NCI-H748 treated with DMSO at 0.1 percent for 48 hours (cell line): ENCODE measurements at places on chromosomes 3 and 15.

DNA sequence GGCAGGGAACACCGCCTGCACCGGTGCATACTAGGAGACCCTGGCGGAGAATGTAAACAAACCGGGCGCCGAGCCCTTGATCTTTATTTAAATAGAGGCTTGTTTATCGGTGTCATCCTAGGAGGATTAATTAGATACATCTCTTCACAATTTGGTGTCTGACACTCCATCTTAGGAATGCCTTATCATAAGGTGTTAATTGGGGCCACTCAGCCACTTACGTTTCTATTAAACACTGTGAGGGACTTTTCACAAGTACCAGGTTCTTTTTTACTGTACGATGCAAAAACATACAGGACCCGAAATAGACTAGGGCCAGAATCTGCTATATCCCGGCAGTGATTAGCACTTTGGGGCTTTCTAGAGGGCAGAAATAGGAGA lies 8.0 kb downstream of the EOMES start:
- DNase-seq: no peak

DNA sequence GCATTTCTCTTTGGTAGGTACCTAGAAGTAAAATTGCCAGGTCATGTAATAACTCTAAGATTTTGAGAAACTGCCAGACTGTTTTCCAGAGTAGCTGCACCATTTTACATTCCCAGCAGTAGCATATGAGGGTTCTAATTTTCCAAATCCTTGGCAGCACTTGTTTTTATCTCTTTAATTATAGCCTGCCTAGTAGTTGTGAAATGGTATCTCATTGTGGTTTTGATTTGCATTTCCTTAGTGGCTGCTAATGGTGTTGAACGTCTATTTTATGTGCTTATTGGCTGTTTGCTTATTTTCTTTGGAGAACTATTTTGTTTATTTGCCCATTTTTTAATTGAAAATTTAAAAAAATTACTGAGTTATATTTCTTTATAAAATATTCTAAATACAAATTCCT lies 117.9 kb downstream of the TCF12 start:
- DNase-seq: no peak

- no peak for DNase-seq
Measured at GRCh38 chr3:13329746-13330145, 90.4 kb downstream of the NUP210 start.

- DNase-seq: no peak
Measured at GRCh38 chr15:82624008-82624407, 23.2 kb downstream of the CPEB1 start.

GRCh38 chr3:175267561-175267960 lies 408.4 kb downstream of the NAALADL2 start:
- no peak for DNase-seq

- DNase-seq: no peak
Measured at GRCh38 chr3:160822936-160823335, 66.9 kb downstream of the PPM1L start.
